ENCODE measurements at places on chromosomes 16 and 17. TPM values are rescaled to one million over a fixed set of nuclear protein-coding genes. Genes with fewer than 3 reads are reported as not detected.

The DOC2B gene
- total RNA-seq: not detected

The BEAN1 gene
- total RNA-seq: under 0.01 TPM

The KRTAP4-3 gene
- not detected for total RNA-seq

The LPO gene
- not detected for total RNA-seq

The AHSP gene
- not detected for total RNA-seq

The KRT16 gene
- not detected for total RNA-seq

The HOXB8 gene
- not detected for total RNA-seq

DNA sequence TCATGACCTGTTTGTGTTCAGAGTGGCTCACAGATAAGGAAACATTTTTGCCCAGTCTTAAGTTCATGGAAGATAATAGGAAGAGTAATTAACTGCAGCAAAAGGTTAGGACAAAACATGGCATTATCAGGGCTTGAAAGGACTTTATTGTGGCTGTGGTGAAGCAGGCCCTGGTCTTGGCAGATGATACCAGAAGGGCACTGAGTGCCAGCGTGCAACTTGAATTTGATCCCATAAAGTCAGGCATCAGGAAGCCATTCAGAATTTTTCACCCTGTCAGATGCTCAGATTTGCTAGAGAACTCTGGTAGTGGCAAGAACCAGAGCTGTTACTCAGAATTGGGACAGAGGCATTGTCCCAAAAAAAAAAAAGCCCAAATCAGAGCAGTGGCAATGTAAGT lies 11.2 kb upstream of the COG7 start:
- DNase-seq: no peak

- DNase-seq: peak; percentile 68
These were observed 23.2 kb upstream of the CRYM start for GRCh38 chr16:21301168-21301894.

DNA sequence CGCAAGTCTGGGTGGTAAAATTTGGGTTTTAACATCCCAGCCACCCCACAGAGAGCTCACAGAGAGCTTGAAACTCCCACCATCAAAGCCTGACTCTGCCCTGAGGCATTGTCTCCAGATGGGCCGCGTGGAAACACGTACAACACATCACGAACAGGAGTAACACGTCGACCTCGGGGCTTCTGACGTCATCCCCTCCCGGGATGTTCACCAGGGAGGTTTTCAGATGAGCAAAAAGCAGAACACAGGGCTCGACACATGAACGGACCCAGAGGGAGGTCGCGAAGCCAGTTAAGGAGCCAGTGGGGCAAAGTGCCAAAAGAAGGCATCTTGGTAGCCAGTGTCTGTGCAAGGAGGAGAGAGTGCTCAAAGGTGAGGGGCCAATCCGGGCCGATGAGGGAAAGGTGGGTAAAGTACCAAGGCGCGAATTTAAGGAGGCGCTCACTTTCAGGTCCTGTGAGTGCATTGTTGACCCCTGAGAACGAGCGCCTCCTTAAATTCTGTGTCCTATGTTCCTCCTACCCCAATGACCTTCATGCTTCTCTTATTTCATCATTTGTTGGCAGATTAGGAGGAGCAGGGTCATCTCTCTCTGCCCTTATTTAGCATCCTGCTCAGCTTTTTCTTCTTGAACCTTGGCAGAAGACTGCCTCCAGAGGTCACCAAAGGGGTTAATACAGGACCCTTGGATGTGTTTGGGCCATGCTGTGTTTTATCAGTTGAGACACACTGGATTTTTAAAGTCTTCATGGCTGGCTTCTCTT lies 5.6 kb downstream of the RCVRN start:
- no peak for DNase-seq

- no peak for DNase-seq
These were observed 45.8 kb downstream of the TEX2 start for GRCh38 chr17:64217249-64217691.

GRCh38 chr17:21253646-21254441 lies 634 bp upstream of the NATD1 start:
- no peak for DNase-seq

- no peak for DNase-seq
These were observed 671.7 kb downstream of the CDH11 start for GRCh38 chr16:64450177-64450576.

DNA sequence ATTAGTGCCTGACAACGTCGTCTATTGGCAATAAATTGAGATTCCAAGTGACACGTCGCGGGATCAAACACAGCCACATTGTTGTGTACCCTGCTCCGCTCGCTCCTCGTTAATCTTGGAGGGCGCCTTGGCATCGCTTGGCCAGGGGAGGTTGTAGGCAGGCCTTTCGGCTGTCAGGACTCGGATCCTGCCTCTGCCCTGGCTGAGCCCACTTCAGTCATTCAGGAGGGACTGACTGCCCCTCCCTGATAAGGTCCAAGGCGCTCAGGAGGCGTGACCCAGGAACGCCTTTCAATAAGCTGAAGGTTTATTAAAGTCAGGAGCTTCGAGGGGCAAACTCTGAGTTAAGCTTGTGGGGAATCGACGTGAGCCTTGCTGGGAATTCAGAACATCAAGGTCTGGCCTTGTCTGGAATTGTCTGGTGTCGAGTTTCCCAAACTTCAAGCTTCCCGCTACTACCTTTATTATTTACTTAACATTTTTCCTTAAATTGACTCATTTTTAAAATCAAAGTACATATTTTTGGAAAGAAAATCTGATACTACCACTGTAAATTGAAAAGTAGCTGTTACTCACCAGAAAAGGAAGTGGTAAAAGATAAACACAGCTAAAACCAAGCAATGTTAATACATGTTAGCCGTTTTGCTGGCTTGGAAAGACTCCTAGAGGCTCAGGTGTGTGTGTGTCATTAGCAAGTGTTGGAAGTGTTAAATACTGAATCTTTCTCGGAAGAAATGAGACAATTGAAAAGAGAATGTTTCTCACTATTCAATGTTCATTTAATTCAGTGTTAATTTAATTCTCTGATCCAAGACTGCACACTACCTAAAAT lies 5.3 kb upstream of the IRX3 start:
- no peak for DNase-seq

DNA sequence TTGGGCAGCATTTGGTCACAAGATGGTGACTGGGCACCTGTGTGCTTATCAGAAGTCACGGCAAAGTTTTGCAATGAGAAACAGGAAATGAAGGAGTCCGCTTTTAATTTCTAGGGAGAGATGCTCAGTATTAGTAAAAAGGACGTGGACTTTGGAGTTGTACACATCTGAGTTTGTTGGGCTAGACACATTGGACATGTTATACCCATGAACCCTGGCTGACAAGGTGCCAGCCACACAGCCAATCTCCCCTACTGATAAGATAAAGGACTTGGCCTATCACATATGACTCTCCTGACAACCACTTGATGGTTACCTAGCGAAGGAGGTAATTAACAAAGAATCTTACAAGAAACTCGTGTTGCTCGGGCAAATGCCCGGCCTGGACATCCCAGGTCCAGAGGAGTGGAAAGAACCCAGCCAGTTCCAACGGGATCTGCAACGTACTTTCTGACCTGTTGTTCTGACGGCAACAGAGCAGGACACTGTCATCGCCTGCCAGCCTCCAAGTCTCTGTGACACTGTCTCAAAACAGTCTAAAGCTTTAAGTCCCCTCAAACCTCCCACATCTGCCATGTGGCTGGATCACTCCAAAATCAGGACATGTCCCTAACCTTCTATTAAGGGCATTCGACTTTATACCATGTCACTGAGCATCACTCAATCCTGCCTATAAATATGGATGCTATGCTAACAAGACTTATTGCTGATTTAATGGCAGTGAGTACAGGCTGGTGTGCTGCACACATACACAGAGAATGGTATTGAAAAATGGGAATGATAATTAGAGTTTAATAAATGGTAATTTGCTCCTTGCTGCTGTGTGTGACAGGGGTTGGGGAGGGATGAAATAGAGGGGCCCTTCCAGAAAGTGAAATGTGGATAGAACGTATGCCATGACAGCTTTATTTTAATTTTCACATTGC lies 47.6 kb upstream of the LYRM9 start:
- no peak for DNase-seq

- DNase-seq: no peak
These were observed 41.6 kb upstream of the TAC4 start for GRCh38 chr17:49889500-49889899.

Data from fibroblast of villous mesenchyme (primary cell).